Activated T-helper 1 cell treated with Interleukin-2 at 50 U/mL for 16 hours (primary cell): ENCODE measurements at places on chromosomes 13 and 19.

- DNase-seq = no peak
Observed at GRCh38 chr19:35204799-35205732, 23.5 kb downstream of the FAM187B start.

- no peak for DNase-seq
Observed at GRCh38 chr13:23921451-23921888, 24.2 kb upstream of the C1QTNF9B start.

DNA sequence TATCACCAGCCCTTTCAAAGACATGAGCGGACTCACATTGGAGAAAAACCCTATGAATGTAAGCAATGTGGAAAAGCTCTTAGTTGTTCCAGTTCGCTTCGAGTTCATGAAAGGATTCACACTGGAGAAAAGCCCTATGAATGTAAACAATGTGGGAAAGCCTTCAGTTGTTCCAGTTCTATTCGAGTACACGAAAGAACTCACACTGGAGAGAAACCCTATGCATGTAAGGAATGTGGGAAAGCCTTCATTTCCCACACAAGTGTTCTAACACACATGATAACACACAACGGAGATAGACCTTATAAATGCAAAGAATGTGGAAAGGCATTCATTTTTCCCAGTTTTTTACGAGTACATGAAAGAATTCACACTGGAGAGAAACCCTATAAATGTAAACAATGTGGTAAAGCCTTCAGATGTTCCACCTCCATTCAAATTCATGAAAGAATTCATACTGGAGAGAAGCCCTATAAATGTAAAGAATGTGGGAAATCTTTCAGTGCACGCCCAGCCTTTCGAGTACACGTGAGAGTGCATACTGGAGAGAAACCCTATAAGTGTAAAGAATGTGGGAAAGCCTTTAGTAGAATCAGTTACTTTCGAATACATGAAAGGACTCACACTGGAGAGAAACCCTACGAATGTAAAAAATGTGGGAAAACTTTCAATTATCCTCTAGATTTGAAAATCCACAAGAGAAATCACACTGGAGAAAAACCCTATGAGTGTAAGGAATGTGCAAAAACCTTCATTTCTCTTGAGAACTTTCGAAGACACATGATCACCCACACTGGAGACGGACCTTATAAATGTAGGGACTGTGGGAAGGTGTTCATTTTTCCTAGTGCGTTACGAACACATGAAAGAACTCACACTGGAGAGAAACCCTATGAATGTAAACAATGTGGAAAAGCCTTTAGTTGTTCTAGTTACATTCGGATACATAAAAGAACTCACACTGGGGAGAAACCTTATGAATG lies 17.6 kb downstream of the ZNF791 start:
- DNase-seq = no peak

DNA sequence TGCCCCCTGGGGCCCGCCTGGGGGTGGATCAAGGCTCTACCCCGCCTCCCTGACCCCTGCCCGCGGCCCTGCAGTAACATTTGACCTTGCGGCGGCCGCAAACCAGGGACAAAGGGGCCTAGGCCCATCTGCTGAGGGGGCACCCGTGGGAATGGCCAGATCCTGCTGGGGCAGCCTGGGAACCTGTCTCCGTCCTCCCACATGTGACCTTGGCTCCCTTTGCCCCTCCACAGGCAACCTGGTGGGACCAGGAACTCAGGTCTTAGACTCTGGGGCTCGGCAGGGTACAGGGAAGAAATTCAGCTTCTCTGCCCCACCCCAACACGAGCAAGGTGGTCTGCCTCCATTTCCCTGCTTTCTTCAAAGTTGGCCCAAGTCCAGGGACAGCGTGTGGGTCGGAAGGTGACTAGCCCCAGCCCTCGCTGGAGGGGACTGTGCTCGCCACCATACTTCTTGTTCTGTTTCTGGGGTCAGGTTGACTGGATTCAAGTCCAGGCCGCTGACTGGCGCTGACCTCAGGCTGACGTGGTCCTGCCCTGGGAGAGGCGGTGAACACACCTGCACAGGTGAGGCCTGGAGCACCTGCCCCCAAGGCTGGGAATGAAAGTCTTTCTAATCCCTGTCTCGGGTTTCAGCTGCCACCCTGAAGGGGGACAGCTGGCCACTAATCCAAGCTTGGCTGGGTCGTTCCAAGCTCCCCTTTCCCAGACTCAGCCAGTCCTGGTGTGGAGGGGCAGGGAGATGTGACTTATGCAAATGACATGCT lies 2.5 kb upstream of the NR2F6 start:
- no peak for DNase-seq

DNA sequence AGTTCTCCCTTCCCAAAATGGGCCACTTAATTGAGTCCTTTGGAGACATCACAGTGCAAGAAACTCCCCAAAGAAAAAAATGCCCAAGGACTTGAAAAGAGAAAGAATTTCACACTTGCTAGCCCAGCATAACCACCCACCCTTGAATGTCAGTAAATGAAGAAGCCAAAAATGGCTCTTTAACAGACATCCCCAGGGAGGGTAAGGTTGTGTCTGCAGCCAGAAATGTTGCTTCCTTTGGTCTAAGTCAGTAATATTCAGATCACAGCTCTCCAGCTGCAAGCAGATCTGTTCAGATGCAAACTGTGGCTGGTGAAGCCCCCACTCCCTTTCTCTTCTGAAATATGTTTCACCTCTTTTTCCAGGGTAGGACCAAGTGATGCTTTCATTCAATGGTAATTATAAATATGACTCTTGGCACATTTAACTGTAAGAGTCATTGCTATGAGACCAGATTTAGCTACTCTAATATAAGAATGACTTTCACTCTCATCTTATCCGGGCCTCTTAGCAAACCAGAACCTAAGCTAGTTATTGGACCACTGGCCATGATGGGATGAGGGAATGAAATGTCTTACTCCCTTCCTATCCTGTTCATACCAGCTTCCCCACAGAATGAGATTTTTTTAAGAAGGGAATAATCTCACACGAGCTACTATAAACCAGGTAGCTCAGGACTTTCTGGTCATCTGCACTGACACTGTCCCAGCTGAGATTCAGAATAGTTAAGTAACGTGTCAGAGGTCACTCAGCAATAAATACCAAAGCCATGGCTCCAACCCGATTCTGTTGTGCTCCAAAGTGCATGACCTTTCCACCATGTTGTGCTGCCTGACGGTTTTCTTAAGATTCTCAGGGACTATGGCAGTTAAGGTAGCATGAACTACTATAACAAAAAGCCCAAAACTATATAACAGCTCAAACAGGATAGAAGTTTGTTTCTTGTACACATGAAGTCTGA lies 234.1 kb downstream of the FOXO1 start:
- DNase-seq = no peak

GRCh38 chr13:97274829-97275649 lies 52.9 kb downstream of the MBNL2 start:
- DNase-seq = no peak

DNA sequence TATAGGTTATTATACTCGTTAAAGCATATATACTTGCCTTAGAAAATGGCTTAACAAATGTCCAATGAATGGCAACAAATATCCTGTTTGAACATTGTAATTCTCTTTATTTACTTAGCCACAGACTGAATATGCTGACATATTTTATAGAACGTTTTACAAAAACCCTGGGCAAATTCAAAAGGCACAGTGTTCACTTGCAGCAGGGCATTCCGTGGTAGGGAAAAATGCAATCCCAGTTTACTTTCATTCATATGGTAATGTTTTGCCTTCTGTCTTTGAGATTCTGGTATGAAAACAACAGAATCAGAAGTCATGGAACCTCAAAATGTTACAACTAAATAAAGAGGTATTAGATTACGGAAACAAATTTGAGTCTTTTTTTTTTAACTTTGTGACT lies 56.2 kb upstream of the MYCBP2 start:
- DNase-seq = no peak

- no peak for DNase-seq
Observed at GRCh38 chr19:49985871-49986270, 24.9 kb upstream of the SIGLEC11 start.

- DNase-seq = no peak
Observed at GRCh38 chr13:43119206-43119605, 95.8 kb downstream of the DNAJC15 start.

GRCh38 chr19:18650021-18650390 lies 13.2 kb downstream of the KLHL26 start:
- DNase-seq = no peak
